ENCODE measurements at places on chromosomes 5 and 9.

- no peak for DNase-seq
These were observed 169.2 kb upstream of the MVB12B start for GRCh38 chr9:126157423-126157822.

DNA sequence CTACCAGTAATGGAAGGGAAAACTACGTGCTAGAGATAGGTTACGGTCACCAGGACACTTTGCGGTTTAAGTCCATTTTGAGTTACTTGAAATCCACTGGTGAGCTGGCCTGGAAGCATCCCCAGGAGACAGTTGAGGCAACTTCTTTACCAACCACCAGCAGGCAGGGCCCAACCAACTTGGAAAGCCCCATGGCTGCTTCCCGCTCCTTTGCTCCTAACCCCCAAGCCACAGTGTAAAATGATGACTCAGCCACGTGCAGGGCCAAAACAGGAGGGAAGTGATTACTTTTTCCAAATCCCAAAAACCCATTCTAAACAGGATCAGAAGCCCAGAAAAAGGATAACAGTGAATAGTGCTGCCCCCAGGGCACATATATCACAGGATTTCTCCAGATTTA, 87.4 kb downstream of the PAX5 start:
- no peak for DNase-seq

GRCh38 chr5:68834491-68834981, 259.3 kb upstream of the SLC30A5 start:
- no peak for DNase-seq

GRCh38 chr9:136002881-136003280, 41.7 kb upstream of the UBAC1 start:
- DNase-seq = no peak

- DNase-seq = no peak
These were observed 150.3 kb downstream of the GPBP1 start for GRCh38 chr5:57324181-57324580.

GRCh38 chr9:32573821-32574220, 862 bp upstream of the NDUFB6 start:
- DNase-seq = no peak

DNA sequence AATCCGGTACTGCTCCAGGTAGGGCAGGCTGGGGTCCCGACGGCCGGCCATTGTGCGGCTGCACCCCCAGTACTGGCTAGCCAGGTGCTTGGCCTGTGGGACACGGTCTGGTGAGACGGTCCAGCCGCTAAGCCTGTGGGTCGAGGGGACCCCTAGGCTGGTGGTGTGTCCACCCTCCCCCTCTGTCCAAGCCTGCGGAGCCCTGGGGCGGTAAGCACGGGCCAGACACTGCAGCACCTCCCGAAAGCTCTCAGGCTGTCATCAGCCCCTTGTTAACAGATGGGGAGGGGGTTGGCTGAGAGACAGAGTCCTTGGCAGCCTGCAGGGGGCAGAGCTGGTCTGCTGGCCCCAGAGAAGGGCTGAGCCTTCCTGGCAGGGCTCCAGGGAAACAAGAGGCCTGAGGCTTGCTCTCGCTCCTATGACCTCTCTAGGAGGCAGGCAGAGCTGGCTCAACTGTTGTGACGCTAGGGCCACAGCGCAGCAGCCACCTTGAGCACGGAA, 11.8 kb upstream of the MRNIP start:
- peak; percentile 76 for DNase-seq

- DNase-seq = no peak
These were observed 216.6 kb downstream of the SLC12A2 start for GRCh38 chr5:128300181-128300580.

DNA sequence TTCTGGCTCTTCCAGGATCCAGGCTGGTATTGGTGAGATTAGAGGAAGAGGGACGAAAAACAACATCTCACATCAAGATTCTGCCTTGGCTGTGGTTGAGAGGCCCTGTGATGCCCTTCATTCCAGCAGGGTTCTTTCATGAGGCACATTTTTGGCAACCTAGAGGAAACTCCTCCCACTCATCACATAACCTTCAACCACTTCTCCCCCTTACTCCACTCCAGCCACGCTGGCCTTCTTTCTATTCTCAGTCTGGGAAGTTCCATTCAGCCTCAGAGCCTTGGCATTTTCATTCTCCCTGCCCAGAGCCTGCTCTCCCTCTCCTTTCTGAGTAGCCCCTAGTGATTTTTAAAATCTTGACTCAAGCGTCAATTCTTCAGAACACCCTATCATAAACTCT, 337.5 kb downstream of the ZSWIM6 start:
- DNase-seq = no peak

- no peak for DNase-seq
These were observed 96.9 kb upstream of the RASA1 start for GRCh38 chr5:87170799-87171198.

- DNase-seq = peak; percentile 6
These were observed 29.9 kb upstream of the C7 start for GRCh38 chr5:40879163-40879942.

DNA sequence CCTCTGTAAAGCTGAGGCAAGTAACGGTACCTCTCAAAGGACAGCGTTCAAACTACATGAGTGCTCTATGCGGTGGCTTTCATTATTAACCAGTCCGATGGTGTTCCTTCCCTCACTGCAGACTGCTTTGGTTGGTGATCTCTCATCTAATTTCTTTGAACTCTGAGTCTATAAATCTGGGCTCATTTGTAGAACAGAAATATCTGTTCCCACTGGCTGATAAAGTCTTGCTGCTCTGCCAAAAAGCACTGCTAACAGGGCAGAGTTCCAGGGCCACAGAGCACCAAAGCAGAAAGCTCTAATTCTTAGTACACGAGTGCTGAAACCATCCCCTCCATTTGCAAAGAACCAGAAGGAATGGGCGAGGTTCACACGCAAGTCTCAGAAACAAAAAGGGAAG, 81.9 kb downstream of the MED27 start:
- no peak for DNase-seq

GRCh38 chr5:180683220-180683922, 34.0 kb upstream of the FLT4 start:
- no peak for DNase-seq

All from RPMI8226 (cell line).